ENCODE measurements at places on chromosomes 5 and 9.

DNA sequence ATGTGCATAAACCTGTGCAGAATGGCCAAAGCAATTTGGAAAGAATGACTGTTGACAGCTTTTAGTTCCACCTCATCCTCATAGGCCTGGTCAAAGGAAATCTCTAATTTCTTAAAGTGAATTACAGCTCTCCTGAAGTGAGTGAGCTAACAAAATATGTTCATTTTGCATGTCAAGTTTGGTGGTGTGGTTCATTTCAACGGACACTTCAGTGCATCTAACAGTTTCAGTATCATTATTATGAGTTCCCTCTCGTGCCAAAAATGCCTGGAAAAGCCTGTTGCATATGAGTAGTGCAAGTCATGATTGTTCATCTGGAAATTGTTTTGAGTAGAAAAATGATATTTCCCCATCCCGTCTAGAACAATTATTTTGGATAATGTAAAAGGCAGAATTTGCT lies 53.2 kb upstream of the HMHB1 start:
- DNase-seq: peak; percentile 64

- no peak for DNase-seq
Observed at GRCh38 chr5:125602184-125602583, 821.0 kb upstream of the GRAMD2B start.

GRCh38 chr5:33075731-33076130 lies 364.6 kb downstream of the NPR3 start:
- DNase-seq: no peak

GRCh38 chr5:95936812-95937397 lies 24.7 kb downstream of the ELL2 start:
- DNase-seq: no peak

DNA sequence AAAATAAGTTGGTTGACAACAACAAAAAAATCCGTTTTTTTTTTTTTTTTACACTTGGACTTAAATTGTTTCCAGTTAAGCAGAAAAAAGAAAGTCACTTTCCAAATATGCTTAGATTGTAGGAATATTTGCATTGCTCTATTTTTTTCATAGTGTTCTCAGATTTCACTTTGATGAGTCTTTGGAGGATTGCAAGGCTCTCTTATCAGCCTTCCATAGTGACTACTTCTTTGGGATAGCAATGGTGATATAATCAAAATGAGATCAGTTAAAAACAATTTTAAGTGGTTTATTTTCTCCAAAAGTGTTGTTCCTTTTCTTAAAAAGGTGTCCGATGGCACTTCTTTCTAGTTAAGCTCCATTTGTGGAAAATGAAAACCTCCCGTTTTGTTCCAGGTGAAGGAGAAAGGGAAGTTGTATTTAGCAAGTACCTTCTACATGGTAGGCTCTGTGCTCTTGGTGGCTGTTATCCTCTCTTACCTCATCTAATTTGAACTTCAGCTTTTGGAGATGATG lies 3.9 kb downstream of the RASGRF2 start:
- DNase-seq: peak; percentile 55

DNA sequence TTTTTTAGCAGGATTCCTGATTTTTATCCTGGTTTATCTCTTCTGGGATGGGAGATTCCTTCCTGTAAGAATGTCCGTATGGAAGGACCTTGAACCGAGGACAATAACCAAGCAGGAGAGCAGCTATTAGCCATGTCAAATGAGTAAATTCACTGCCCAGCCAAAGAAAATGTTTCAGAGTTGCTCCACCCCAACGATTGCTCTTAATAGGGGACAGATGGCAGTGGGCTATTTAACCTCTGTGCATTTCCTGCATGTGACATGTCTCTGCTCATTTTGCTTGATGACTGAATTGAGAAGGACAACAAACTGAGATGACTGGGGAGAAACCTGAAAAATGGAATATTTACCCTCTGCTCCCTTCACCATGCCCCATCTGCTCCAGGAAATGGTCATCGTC lies 479.9 kb upstream of the ZNF462 start:
- no peak for DNase-seq

DNA sequence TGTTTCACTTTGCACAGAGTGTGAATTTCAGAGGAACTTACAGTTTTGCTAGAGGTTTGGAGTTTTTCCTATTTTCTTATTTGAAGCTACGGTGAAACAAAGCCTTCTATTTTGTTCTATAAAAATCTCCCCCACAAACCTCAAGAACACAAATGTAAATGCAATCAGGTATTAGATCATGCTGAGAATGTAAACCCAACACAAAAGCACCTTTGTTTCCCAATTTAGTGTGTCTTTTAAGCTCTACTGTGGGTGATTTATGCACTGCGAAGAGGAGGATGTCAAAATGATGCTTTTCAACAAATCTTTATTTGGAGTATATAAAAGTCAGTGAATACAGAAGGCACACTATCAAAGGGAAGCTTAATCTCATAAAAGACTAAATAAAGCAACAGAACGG lies 4.3 kb upstream of the DRD1 start:
- DNase-seq: no peak

GRCh38 chr5:88693071-88693932 lies 189.7 kb downstream of the MEF2C start:
- no peak for DNase-seq

DNA sequence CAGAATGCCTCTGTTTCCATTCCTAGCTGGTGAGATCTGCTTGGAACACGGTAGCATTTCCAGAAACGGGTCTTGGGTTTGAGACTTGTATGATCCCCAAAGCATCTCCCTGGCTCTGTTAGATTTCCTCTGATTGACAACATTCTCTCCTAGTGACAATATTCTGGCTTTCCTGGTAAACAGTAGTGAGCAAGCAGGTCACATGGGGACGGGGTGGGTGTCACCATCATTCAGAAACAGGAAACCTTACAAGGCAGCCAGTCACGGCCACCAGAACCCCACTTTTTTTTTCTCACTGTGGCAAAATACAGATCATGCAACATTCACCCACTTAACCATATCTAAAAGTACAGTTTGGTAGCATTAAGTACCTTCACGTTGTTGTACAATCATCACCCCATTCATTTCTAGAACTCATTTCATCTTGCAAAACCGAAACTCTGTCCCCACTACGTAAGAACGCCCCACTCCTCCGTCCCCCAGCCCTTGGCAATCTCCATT lies 90.1 kb upstream of the LMX1B start:
- no peak for DNase-seq

- no peak for DNase-seq
Observed at GRCh38 chr5:179128976-179129375, 68.8 kb downstream of the ZNF354C start.

- DNase-seq: no peak
Observed at GRCh38 chr5:135306557-135306956, 92.5 kb downstream of the MACROH2A1 start.

GRCh38 chr5:130032807-130033206 lies 128.5 kb downstream of the CHSY3 start:
- DNase-seq: no peak

DNA sequence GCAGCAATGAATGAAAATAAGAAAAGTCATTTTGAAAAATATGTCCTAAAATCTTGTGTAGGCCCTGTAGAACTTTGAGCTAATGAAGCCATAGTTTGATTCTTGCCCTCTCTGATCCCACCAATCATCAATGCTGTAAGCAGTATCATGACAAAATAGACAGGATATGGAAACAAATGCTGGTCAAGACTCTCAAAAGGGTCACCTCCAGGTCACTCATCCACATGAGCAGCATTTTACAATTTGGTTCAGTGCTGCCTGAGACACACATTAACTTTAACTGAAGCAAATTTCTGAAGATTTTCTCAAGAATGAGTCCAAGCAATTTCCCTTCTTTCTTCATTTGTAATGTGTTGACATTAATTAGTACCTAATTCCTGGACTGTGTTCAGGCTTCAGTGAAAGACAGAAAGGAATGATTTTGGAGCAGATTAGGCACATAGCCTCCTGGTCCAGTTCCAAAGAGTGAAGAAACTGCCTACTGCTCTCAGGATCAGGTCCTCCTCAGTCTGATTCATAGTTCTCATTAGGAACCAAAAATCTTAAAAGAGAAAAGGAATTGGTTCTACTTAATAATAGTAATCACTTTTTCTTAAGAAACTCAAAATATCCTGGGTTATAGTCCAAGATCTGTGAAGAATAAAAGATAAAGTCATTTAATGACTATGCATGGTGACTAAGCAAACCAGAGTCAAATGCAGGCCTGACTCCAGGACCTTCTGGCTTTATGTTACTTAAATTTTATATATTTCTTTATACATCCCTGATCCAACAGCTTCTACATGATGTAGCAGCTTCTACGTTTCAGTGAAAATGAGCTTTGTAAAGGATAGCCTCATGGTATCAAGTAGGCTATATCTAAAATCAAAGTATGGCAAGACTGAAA lies 192.1 kb upstream of the RGMB start:
- DNase-seq: peak; percentile 83

DNA sequence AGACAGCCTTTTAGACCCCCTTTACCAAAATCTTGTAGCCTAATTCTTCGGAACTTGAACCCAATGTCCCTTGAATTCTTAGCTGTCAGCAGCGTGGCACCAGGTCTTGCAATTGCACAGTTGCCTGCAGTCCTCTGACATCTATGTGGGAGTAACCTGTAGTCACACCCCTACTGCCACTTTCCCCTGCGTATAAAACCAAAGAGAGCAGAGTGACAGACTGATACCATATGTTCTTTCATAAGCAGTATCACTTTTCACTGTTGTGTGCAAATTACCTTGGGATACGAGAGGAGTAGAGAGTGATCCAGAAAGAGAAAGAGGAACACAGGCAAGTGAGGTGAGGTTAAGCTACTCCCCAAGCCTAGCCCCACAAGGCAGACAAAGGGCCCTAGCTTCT lies 364.3 kb upstream of the ADAMTSL1 start:
- no peak for DNase-seq

- peak; percentile 87 for DNase-seq
Observed at GRCh38 chr5:373710-374602, 52.4 kb downstream of the AHRR start.
